RWPE1 (cell line): ENCODE measurements at places on chromosomes 3 and 15.

DNA sequence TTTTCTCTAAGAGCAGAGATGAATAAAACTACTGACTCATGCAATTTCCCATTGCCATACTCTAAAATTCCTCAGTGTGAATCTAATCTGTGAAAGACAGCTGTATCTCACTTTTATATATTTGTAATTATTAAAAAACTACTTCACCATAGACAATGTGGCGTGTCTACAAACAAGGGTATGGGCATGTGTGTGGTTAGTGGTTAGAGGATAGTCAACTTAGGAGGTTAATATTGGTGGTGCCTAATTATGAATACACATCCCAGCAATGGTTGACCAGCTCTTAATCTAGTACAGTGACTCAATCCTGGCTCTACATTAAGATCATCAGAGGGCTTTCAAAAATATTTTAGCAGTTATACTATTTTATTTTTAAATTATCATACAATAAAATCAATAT is 94.5 kb downstream of the GOLIM4 start:
- DNase-seq = no peak

- no peak for DNase-seq
Measured at GRCh38 chr3:139586420-139587017, 47.0 kb upstream of the RBP1 start.

DNA sequence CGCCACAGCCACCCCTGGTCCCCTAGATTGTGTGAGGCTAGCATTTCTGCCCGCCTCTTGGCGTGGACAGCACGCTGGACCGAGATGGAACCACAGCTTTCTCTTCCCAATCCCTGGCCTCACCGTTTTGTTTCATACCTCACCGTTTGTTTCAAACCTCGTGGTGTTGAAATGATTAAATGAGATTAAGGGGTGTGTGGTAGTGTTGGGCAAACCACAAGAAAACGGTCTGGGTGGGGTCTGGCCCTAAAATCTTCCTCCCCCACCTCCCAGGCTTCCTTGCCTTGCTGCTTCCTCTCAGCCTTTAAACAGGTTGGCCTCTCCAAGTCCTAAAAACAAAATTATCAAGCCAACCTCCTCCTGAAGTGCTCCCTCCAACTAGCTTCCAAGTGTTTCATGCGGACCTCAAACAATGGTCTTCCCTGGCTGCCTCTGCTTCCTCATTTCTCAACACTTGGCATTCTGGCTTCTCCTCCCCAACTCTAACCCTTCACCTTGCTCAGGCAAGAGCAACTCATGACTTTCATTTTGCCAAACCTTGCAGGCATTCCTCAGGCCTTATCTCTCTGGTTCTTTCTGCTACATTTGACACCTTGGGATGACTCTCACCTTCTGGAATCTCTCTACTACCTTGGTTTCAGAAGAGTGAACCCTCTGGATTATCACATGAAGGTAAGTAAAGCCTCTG is 1.4 kb upstream of the ATP13A3 start:
- peak; percentile 60 for DNase-seq

GRCh38 chr3:138257986-138258385 is 70.9 kb downstream of the ARMC8 start:
- DNase-seq = no peak

- DNase-seq = no peak
Measured at GRCh38 chr15:44035781-44036699, 159.0 kb downstream of the FRMD5 start.

DNA sequence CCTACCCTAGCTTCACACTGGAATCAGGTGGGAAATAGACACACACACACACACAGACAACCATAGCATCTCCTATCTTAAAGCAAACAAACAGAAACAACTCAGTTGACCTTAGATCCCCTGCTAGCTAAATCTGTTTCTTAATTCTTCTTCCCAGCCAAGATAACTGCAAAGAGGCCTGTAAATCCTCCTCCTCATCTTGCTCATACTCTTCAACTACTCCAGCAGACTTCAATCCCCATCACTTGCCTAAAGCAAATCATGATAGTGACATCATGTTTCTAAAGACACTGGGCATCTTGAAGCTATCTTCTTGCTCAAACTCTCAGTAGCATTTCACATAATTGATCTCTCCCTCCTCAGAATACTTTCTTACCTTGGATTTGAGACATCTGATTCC is 303.0 kb downstream of the RBMS3 start:
- DNase-seq = no peak

GRCh38 chr3:71172189-71172588 is 411.3 kb downstream of the FOXP1 start:
- no peak for DNase-seq

DNA sequence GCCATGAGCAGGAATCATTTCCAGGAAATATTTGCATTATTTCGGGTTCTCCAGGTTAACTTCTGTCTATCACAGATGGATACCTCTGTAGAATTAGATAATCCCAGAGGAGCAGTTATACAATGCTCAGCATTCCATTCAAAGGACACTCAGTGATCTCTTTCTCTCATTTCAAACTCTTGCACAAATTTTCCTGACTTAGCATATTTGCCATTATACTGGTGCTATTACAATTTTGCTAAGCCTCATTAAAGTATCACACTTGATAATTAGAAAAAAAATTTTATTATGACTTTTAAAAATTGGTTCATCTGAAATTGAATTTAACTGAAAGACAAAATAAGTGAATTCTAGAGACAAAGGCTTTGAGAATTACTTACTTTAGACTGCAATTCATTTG is 469.0 kb downstream of the EPHA3 start:
- DNase-seq = no peak

DNA sequence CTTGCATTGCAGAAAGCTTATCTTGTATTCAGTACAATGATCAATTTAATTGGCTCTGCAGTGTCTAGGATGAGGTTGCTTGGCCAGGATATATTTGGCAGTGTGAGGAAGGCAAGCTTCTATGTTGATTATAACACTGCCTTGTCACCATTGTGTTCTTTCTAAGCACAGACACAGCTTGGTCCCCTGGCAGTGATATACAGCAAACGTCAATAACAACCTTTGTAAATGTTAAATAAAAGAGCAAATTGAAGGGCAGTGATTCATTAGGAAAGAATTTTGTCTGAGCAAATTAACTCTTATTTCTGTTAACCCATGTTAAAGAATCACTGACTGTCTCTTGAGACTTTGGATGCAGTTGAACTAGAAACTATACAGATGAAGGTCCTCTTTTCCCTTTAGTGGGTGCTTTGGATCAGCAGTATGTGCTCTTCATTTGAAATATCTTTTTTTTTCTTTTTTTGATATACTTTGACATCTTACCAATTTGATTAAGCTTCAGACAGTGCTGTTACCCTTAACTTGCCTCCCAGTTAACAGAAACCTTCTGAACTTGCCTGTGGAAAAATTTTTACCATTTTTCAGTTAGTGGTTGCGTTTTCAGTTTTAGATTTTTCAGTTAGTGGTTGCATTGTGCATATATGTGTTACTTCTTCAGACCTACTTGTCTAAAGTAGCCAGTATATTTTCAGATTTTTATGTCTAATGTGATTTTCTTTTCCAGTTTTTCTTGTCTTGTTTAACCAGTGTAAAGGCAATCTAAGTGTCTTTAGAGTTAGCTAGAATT is 199.8 kb downstream of the TCF12 start:
- DNase-seq = peak; percentile 15

DNA sequence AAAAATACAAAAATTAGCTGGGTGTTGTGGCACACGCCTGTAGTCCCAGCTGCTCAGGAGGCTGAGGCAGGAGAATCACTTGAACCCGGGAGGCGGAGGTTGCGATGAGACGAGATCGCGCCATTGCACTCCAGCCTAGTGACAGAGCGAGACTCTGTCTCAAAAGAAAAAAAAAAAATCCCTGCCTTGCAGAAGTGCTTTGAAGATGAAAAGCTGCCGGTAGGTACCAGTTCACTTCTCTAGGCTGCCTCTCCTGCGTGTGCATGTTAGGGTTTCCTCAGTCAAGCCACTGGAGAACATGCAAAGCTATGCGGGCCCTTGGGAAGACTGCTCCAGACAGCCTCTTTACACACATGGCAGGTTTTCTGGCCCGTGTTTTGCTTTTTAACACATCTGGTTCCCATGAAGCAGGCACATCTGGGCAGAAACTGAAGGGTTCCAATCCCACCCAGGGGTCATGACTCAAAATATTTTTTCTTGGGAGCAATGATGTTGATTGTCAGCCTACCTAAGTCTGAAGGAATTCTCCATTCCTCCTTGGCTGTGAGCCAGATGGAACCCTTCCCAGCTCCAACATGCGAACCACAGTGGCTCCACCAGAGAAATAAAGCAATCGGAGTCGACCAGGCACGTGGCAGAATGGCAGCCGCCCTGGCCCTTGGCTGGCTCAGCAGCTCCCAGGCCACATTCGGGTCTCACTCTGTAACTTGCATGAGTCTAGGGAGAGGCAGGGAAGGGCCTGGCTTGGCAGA is 29.6 kb downstream of the MGLL start:
- DNase-seq = peak; percentile 56

DNA sequence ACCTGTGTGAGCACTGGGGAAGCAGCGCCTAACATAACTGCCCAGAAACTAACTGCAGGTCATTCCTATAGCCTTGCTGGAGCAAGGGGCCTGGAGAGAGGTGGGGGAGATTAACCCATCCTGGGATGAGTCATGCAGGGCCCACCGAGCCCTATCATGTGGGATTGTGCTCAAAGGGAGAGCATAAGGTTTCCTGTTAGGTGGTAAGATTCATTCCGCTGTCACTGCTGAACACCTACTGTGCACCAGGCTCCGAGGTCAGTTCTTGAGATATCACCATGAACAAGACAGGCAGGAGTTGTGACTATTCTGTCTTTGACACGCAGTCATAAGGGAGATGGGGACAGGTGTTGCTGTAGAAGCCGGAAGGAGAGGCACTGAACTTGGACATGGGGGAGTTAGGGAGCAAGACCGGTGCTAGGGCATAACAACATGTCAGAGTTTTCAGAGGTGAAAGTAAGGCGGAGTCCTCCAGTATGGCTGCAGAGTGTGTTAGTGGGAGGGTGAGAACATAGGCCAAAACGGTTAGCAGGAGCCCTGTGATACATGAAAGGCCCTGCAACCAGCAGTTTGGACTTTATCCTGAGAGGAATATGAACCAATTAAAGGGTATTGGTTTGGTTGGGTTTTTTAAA is 2.4 kb downstream of the SLC25A38 start:
- no peak for DNase-seq

- no peak for DNase-seq
Measured at GRCh38 chr15:78977091-78977571, 32.3 kb upstream of the CTSH start.

GRCh38 chr3:99970198-99970597 is 144.1 kb downstream of the FILIP1L start:
- no peak for DNase-seq

- DNase-seq = no peak
Measured at GRCh38 chr3:65979162-65979561, 59.6 kb downstream of the MAGI1 start.

DNA sequence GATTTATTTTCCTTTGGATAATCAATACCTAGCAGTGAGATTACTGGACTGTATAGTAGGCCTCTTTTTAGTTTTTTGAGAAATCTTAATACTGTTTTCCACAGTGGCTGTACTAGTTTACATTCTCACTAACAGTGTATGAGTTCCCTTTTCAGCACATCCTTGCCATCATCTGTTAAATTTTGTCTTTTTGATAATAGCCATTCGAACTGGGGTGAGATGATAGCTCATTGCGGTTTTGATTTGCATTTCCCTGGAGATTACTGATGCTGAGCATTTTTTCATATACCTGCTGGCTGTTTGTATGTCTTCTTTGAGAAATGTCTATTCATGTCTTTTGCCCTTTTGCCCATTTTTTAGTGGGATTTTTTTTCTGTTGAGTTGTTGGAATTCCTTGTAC is 210.8 kb downstream of the CGGBP1 start:
- no peak for DNase-seq

DNA sequence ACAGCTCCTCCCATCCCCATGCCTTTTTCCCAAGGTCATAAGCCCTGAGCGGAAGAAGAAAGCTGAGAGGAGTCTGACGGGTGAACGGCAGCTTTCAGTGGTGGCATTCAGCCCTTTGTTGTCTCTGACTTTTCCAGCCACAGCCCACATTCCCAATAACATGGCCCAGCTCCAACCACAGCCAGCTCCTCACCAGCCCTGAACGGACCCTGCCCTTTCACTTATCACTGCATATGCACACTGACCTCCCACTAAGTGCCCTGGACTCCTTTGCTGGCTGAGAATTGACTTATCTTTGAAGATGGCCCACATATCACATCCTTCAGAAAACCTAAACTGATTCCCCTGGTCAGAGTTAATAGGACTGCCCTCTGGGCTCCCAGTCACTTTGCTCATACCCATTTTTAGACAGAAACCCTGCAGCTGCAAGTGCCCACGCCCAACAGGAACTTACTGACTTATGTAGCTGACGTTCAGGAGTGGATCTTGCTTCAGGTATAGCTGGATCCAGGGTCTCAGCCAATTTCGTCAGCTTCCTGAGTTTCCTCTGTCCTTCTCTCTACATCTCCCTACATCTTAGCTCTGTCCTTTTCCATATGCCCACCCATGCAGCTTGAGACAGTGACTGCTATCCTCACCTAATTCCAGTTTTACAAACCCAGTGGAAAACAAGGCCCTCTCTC is 348.5 kb upstream of the PROK2 start:
- DNase-seq = no peak

- DNase-seq = no peak
Measured at GRCh38 chr3:40989141-40990061, 209.9 kb upstream of the CTNNB1 start.

GRCh38 chr15:51460796-51461195 is 119.3 kb downstream of the GLDN start:
- DNase-seq = no peak

DNA sequence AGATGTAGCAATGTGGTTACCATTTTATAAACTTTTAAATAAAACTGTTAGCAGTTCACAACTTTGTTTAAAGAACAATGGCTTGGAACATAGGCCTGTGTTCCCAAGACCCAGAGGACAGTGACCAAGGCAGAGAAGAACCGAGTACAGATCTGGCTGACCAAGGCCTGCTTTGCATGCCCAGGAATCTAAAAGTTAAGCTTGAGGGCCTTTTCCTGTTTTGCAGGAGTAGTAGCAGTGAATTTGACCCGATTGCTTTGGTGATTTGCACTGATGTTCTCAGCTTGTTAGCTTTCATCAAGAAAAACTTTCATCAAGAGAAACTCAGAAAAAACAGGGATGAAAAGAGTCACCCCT is 9.9 kb downstream of the FILIP1L start:
- no peak for DNase-seq

DNA sequence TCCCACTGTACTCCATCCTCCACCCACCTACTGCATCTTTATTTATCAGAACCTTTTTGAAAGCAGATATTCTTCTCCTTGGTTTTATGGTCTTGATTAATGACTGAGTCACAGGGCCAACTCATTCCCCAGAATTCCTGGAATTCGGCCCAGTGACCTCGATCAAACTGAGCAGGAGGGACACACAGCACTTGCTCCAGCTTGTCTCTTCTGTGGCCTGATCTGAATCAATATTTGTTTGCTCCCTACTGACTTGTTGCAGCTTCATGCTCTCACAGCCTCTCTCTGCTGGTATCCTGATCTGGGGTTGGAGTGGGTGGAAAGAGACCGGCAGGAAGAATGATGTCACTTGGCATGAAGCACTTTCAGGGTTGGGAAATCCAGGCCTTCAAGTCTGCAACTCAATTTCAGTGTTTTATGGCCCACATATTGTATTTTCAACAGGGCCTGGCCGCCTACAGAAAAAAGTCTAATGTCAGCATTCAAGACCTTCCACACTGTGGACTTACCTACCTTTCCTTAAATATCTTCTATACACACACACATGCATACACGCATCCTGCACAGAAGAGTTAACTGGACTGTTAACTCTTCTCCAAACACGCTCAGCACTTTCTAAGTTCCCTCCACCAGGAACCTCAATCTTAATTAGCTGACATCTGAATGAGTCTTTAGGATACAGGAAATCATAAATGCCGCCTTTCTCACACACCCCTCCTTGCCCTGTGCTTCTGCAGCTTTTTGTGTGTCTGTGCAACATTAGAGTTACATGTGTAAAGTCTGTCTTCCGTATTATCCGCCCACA is 4.6 kb downstream of the ANXA2 start:
- peak; percentile 93 for DNase-seq
